ENCODE measurements at places on chromosomes 1 and 21. TPM values are rescaled to one million over a fixed set of nuclear protein-coding genes. Genes with fewer than 3 reads are reported as not detected.

Gene SON
- total RNA-seq = 86.7 TPM

- no peak for DNase-seq
These were observed 25.0 kb downstream of the SLAMF1 start for GRCh38 chr1:160621633-160622413.

DNA sequence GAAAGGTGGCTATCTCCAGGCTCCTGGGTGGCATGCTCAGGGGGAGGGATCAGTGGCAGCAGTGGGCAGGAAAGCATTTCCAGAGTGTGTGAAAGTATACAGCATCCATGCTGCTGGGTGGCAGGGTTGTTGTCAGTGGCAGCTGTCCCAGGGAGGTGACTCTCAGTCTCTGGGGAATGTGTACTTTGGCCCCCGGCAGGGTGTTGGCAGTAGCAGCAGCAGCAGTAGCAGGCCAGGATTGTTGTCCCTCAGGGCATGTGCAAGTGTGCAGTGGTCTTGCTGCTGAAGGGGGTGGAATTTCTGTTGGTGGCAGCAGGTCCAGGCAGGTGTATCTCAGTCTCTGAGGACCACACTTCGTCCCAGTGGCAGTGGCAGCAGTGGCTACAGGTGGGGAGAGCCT, 71.7 kb upstream of the GUCA2B start:
- DNase-seq = peak; percentile 90

DNA sequence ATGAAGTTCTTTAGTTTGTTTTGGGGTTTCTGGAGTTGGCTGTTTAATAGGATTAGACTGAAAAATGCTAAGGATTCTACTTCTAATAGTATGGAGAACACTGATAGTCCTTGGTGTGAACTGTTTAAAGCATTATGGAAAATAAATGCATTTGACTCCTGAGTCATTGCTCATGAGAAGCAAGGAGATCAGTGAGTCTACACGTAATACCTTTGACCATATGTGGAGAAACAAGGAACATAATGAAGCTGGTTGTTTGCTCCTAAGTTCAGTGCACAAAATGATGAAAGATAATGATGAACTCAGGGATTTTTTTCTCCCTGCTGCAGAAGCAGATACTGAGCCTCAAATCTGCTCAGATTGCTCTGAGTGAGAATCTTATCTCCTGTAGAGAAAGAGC, 158.9 kb upstream of the COL11A1 start:
- DNase-seq = no peak
